Stimulated activated CD8-positive, alpha-beta memory T cell treated with anti-CD3 and anti-CD28 coated beads, Interleukin-4, amount 100 ng/mL, for 4 hours (primary cell): ENCODE measurements at places on chromosomes 12 and 14.

DNA sequence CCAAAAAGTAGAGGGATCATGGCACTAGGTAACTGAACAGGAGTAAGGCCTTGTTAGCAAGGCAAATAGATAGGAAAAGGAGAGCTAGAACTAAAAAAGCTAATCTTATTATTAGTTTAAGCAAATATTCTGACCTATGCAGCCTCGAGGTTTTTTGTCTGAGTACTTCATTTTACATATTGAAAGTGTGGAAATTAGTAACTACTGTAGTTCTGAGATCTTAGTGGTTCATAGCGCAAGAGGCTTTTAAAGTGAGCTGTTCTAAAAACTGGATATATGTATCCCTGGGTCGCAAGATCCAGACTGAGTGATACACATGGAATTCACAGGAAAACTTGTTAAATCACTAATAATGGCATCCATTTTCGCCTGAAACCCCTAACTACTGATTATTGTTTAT is 411.0 kb upstream of the SOX5 start:
- DNase-seq: no peak

DNA sequence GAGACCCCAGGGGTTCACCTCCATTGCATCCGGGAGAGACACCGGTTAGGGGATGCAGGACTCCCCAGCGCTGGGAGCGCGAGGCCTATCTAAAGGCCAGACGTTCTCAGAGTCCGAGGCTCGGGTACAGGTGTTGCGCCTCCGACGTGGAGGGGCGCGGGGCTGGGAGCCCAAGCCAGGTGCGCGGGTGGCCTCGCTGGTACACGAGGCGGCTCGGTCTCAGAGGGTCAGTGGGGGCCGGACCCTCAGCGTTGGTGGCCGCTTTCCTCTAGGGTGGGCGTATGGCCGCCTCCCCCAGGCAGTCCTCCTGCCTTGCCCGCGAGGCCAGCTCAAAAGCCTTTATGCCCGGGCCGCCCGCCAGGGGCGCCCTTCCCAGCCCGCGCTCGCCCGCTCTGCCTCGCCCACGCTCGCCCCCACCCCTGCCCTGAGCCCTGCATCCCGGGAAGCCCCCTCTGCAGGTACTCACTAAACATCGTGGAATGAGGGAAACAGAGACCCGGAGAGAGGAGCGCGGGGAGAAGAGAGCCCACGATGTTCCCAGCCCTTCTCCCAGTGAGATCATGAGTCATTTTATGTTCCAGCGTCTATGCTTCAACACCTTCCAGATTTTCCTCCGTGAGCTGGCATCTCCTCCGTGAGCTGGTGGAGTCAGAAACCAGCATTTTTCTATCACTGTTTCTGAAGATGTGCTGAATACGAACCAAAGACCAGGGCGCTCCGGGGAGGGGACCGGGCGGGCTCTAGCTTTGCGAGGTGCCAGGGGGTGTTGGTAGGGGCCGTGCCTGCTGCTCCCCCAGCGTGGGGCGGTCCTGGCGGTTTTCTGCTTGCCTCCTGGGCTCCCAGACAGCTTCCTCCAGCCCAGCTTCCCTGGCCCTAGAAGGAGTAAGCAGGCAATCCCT is 73.8 kb downstream of the DIO3 start:
- DNase-seq: no peak

DNA sequence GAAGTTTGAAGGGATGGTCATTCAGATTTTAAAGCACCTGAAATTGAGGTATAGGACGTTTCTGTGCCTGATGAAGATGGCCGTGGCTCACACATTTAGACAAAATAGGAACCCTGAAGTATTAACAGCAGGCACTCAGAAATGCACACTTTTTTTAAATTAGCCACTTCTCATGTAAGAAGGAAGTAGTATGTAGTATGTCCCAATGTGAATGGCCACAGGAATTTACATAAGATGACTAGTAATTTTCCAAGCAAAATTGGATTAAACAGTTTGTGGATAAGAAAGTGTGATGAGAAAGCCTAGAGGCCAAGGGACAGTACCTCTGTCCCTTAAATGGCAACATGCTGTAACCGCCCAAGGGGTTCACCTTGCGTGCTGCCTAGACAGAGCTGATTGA is 1.8 kb upstream of the MIS18BP1 start:
- no peak for DNase-seq

DNA sequence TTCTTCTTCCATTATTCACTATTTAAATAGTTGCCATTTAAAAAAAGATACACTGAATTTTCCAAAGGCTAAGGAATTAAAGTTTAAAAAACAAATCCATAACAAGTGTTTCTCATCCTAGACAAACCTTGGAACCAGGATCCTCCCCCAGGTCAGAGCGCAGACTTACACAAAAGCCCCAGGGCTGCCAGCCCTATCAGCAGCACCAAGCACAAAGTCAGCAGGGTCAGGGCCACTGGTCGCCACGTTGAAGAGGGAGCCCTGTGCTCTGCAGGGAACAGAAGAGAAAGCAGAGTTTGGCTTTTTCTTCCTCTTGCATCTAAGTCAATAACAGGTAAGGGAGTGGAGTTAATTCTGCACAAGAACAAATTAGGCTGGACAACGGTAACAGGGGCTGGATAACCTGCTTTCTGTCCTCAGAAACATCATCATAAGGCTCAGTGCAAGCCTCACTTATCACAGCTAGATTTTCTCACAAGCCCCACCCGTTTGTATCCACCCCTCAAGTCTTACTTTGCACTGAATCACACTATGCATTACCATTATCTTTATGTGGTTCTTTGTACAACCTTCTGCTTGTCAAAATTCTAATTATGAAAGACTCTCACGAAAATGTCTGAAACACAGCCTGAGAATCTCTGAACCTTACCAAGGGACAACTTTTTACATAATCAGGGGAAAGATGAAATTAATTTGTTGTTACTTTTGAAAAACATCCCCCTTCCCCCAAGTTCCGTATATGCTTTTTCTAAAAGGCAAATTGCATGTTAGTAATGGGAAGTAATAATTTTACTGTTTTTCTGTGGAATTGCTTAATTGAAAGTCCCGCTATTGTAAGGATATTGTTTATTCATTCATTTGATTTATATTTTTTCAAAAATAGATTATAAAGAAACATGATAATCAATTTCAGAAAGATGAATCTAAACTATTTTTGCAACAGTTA is 9.6 kb downstream of the CLEC1A start:
- no peak for DNase-seq

- DNase-seq: no peak
Observed at GRCh38 chr12:92927436-92928281, 1.4 kb downstream of the EEA1 start.

DNA sequence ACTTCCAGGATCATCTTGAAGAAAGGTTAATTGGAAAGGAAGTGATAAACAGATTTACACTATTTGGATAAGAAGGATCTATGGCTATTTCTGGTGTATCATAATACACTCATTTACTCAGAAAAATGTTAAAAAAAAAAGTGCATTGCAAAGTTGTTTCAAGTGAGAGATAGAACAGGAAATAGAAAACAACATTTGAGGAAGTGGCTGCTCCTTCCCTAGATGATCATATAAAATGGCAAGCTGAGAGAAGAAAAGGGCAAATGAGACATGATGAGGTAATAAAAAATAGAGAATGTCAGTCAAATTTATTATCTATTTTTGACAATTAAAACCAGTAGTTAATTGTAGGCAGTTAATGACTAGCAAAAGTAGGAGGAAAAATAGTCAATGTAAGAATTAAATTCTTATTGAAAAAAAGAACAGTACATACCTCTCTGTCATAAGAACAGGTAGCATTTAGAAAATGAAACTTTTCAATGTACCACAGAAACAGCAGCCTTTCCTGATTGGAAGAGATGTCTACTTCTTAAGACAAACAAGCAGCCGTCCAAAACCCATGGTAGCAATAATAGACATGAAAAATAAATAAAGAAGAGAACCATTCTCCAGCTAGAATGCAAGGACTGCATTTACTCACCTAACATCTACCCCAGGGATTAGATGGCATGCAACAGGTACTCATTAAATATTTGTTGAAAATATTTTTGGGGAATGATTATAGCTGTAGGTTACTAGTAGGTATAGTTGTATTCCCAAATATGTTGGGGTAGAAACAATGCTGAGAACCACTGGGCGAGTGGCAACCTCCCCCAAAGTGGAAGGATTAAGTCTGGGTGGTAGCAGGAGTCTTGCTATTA is 63.9 kb upstream of the GRIP1 start:
- DNase-seq: no peak

DNA sequence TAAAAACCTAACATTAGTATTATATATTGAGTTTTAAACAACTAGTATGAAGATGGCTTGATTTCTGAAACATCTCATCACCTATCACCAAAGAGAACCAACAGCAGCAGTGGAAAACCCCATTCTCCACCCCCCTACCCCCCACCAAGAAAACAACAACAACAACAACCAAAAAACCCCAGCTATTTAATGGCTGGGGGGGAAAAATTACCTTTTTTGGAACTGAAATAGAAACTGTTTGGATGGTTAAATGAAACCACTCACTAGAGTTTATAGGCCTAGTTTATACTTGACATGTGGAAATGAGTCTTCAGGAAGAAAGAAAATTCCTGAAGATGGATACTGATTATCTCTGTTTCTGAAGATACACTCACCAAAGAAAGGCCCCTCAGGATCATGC is 30.3 kb downstream of the PPP2R5E start:
- DNase-seq: no peak

- DNase-seq: no peak
Observed at GRCh38 chr14:44446965-44447364, 60.1 kb downstream of the FSCB start.

DNA sequence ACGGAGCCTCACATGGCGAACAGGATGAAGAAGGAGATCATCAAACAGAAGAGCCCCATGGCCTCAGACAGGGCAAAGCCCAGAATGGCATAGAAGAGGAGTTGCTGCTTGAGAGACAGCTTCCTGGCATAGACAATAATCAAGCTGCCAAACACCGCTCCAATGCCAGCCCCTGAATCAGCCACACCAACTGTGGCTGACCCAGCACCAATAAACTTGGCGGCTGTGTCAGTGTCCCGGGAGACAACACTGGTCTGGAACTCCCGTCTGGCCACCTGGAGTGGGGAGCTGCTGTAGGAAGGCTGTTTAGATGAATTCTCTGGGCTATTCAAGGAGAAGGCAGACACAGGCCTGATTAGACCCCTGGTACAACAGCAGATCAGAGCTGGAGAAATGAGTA is 100.1 kb downstream of the HEATR5A start:
- no peak for DNase-seq

GRCh38 chr14:61512026-61512834 is 183.1 kb upstream of the HIF1A start:
- no peak for DNase-seq

GRCh38 chr12:69239922-69240630 is 707 bp downstream of the CPSF6 start:
- DNase-seq: peak; percentile 19

GRCh38 chr12:96495841-96496545 is 6.6 kb downstream of the CFAP54 start:
- no peak for DNase-seq
